Activated CD4-positive, alpha-beta T cell treated with anti-CD3 and anti-CD28 coated beads for 4 hours (primary cell): ENCODE measurements at places on chromosomes 1 and 21.

GRCh38 chr1:244419024-244419423, 32.7 kb downstream of the ADSS2 start:
- DNase-seq = no peak

GRCh38 chr1:74785944-74786343, 53.0 kb downstream of the TYW3 start:
- DNase-seq = no peak

- DNase-seq = no peak
These were observed 120.8 kb downstream of the CLEC20A start for GRCh38 chr1:178376008-178376407.

DNA sequence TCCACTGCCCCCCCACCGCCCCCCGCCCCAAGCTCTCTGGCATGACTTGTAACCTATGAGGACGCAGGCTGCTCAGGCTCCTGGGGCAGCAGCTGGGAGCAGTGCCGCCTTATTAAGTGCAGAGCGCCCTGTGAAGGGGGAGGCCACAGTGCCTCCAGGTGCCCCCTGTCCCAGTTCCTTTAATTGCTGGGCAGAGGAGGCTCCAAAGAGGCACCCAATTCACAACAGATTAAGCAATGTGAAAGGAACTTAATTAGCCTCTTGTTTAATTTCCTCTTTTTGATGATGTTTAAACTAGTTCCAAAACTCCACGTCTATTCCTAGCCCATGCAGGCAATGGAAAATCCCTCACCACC, 3.0 kb downstream of the RXFP4 start:
- no peak for DNase-seq

- no peak for DNase-seq
These were observed 1.5 kb upstream of the SCP2 start for GRCh38 chr1:52925571-52926005.
